ENCODE measurements at places on chromosomes 1 and 21. TPM values are rescaled to one million over a fixed set of nuclear protein-coding genes. Genes with fewer than 3 reads are reported as not detected.

DNA sequence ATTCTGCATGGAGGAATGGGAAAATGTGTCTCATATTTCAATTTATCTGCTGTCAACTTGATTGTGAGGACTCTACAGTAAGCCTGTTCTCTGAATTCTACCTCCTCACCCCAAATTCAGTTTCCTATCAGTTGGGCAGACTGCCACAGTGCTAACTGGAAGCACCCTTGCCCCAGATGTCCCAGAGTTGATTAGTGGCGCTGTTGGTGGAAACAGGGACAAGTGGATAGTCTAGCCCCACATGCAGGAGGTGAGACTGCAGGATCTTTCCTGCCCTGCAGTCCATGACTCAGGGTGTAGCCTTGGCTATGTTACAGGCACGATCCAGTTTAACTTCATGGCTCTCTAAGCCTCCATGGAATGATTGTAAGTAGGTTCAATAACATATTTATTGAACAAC is 22.1 kb downstream of the ADAM30 start:
- DNase-seq, result no peak

DNA sequence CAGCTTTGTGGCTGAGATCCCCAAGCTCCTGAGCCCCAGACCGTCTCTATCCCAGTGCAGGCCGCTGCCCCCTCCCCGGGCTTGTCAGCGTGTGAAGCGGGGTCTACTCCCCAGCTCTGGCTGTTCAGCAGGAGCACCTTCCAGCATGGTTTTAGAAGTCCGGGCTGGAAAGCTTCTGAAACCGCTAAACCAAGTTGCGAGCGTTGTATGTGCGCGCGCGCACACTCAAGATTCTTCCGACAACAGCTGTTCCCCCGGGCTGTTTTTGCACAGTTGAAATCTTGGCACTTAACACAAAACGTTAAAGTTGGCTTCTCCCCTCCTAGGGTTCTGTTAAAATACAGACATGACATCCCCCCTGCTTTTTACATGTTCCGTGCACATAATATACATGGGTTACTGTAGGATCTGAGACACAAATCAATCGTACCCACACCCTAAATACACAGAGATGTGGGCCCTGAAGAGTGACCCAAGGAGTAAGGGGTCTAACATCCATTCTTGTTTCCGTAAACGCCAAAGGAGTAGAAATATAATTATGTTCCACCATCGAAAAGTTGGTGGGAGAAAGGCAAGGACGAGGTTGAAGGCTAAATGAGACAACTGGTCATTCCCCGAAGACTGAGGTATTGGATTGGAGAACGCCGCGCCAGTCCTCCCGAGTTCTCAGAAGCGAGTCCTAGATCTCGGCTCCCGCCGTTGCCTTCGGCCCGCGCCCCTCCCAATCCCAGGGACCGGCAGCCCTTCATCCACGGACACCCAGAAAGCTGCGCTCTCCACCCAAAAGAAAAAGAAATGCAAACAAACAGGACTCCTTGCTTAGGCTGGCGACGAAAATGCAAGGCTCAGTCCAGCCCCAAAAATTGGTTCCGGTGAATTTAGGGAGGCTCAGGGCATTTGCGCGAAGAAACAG is 1.3 kb downstream of the TBX15 start:
- no peak for DNase-seq

The KCNH1 gene
- 0.47 TPM for polyA plus RNA-seq

DNA sequence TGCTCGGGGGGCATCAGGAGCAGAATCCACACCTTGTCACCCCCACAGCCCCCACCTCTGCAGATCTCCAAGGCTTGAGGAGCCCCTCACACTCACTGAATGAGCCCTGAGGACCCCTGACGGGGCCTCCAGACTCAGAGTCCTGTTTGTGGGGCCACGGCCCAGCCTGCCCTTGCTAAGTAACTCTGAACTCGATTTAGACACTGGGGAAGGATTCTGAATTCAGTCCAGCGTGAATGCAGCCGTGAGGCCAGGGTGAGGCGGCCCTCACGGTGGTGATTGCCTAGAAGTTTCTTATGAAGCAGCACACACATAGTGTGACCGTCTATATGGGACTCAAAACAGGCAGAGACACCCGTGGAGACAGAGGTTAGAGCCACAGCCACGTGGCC is 58.9 kb upstream of the ADARB1 start:
- no peak for DNase-seq

The TBX19 gene
- polyA plus RNA-seq, result 4.1 TPM

- DNase-seq, result no peak
These were observed 67.7 kb downstream of the BCAR3 start for GRCh38 chr1:93613898-93614297.

GRCh38 chr1:38834937-38835827 is 24.4 kb downstream of the RRAGC start:
- DNase-seq, result peak; percentile 88

- DNase-seq, result no peak
These were observed 5.2 kb downstream of the RCC1 start for GRCh38 chr1:28510970-28511440.

DNA sequence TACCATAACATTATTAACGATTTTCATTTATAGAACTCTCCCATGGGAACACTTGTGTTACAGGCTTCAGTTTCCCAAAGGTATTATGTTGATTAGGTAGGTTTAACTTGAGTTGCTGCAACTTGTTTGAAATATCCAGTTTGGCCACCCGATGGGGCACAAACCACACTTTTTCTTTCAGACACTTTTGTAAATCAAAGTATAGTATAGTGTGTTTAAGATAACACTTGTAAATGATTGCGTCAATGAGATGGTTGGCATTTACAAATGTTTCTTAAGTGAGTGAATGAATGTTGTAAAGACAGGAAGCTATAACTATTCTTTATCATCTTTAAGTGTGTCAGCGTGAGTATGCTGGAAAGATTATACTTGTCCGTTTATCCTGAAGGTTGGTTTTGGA is 4.3 kb downstream of the XPR1 start:
- DNase-seq, result no peak

- DNase-seq, result no peak
These were observed 53.4 kb upstream of the CITED4 start for GRCh38 chr1:40915581-40915980.

The PRAMEF6 gene
- polyA plus RNA-seq, result not detected

DNA sequence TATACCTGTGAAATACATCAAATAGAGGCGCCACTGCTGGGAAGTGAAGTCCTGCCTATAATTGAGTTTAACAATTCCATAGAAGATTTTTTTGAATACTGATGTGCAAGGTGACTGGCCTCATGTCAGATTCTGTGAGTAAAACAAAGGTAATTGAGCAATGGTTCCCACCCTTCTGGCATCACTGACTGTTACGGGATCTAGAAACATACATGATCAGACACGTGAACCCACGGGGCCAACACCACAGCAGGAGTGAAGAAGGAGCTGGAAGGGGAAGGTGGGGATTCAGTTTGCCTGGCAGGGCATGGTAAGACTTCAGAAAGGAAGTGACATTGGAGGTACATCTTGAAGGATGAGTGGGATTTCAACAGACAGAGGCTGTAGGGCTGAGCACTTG is 270.2 kb downstream of the DISC1 start:
- DNase-seq, result no peak

GRCh38 chr1:245241526-245242130 is 86.8 kb downstream of the KIF26B start:
- DNase-seq, result no peak

- no peak for DNase-seq
These were observed 37.0 kb upstream of the LRRC3 start for GRCh38 chr21:44418108-44418875.

DNA sequence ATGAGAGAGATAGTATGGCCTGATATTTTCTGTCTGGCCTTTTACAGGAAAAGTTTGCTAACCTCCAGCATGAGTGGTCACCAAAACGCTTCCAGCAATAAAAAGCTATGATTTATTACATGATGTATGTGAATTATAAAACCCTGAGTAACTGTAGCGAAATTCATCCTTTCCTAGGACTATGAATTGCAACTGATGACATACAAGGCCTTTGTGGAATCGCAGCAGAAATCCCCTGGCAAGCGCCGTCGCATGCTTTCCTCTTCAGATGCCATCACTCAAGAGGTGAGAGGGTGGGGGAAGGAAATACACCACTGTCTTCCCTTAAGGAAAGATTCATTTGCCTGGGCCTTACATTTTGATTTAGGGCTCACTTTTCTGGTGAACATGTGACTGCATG is 117.9 kb downstream of the MACF1 start:
- DNase-seq, result no peak

DNA sequence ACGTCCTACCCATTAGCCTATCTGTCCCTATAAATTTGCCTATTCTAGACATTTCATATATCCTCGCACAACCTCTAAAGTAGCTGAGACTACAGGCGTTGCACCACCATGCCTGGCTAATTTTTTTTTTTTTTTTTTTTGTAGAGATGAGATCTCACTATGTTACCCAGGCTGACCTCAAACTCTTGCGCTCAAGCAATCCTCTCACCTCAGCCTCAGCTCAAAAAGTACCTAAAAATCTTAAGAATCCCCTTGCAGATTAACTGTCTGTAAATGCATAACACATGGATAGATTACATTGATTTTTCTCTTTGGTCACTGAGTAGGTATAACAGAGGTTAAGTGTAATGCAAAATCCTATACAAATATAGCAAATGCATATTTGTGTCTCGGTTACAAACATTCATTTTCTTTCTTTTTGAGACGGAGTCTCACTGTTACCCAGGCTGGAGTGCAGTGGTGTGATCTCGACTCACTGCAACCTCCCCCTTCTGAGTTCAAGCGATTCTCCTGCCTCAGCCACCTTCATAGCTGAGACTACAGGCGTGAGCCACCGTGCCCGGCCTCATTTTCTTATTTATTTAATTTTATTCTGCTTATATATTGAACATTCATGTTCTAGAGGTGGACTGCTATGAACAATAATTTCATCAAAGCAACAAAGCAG is 2.3 kb downstream of the HORMAD1 start:
- no peak for DNase-seq

GRCh38 chr1:107677697-107678096 is 287.3 kb downstream of the VAV3 start:
- no peak for DNase-seq

The SLAMF1 gene
- polyA plus RNA-seq, result not detected

GRCh38 chr1:221612047-221612777 is 129.7 kb downstream of the DUSP10 start:
- DNase-seq, result no peak

GRCh38 chr1:232473324-232473723 is 156.6 kb downstream of the SIPA1L2 start:
- DNase-seq, result no peak

The ZNF648 gene
- polyA plus RNA-seq, result 0.63 TPM

- no peak for DNase-seq
These were observed 294.0 kb upstream of the C1orf87 start for GRCh38 chr1:60367532-60367931.

DNA sequence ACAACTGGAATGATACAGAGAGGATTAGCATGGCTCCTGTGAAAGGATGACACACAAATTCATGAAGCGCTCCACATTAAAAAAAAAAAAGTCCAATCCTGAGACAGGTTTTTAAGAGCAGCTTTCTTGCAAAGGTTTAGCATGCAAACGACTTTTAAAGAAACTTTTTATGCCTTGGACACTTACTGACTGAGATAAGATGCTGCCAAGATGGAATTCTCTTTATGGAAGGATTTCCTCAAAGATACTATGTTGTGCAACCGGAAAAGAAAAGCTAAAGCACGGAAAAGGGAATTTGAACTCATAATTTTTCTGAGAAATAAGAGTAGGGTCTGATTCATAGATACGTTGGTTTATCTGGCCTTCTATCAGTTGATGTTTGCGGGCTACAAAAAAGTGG is 27.3 kb downstream of the PIGP start:
- no peak for DNase-seq

DNA sequence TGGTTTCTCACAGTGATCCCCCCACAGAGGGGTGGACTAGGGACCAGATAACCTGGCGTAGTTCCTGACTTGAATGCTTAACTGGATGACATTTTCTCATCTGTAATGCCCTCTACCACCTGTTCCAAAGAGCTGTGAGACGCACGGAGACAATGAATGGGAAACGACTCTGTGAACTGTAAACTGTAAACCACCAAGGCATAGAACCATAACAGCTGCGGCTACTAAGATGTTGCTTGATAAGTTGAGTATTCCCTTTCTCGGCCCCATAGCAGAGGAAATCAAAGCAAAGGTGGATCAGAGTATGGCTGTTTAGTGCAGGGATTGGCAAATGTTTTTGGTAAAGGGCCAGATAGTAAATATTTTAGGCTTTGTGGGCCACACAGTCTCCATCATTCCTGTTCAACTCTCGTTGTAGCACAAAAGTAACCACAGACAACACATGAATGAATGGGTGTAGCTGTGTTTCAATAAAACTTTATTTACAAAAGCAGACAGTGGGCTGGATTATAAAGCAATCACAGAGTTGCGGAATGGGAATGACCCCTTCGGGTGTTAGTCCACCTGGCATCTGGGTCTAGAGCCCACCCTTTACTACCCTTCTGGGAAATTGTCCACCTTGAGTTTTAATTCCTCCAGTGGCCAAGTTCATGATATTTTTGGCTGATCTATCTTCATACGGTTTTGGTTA is 315.2 kb downstream of the RPS6KC1 start:
- DNase-seq, result no peak

GRCh38 chr1:18118078-18118477 is 10.5 kb downstream of the IGSF21 start:
- DNase-seq, result no peak

GRCh38 chr1:199204231-199204630 is 565.4 kb downstream of the PTPRC start:
- DNase-seq, result no peak

The FCRL4 gene
- not detected for polyA plus RNA-seq

The RAB25 gene
- 46.9 TPM for polyA plus RNA-seq

- no peak for DNase-seq
These were observed 100.4 kb downstream of the GALNT2 start for GRCh38 chr1:230167419-230167852.

The PALMD gene
- 2.6 TPM for polyA plus RNA-seq

The PROX1 gene
- polyA plus RNA-seq, result 8.5 TPM

- DNase-seq, result no peak
These were observed 141.9 kb upstream of the UBE2U start for GRCh38 chr1:64061430-64062104.

The VWA5B1 gene
- polyA plus RNA-seq, result 2.5 TPM

GRCh38 chr1:160795951-160796383 is at the start of gene LY9:
LY9 (plus strand) TSS chr1:160796174; CDS start chr1:160796188, 14 bp downstream.
- DNase-seq, result no peak

DNA sequence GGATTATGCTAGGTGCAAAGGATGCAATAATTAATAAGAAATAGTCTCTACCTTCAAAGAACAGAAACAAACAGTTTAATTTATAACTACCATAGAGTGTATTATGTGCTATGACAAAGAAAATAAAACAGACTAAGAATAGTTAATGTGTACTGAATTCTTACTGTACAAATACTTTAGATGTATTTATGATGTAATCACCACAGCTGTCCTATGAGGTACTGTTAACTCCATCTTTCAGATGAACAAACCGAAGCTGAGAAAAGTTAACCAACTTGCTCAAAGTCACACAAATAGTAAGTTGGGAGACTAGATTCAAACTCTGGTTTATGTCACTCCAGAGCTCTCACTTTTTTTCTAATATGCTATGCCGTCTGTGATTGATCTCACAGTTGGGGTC is 77.0 kb upstream of the FGGY start:
- no peak for DNase-seq

GRCh38 chr1:17128361-17128760 is 9.1 kb upstream of the PADI2 start:
- no peak for DNase-seq

GRCh38 chr1:106651028-106651762 is 405.3 kb upstream of the PRMT6 start:
- no peak for DNase-seq
